ENCODE measurements at places on chromosomes 7 and 10.

- peak; percentile 8 for DNase-seq
These were observed 973.0 kb upstream of the GHITM start for GRCh38 chr10:83166344-83166743.

DNA sequence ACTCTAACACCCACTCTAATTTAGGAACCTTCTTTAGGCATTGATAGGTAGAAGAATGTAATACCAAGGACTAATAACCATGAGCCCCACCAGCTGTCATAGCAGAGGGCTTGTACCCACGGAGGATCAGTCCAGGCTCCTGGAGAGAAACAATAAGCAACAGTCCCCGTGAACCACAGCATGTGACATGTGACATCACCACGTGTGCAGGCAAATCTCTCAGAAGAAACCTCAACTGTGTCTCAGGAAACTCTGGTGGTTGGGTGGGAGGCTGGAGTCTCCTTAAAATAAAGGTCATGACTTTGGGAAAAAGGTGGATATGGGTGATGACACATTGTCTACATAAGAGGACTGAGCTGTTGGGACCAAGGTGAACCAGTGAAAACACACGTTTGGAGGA, 653.9 kb upstream of the FOXK1 start:
- DNase-seq = no peak

GRCh38 chr10:114682532-114682931, 24.5 kb upstream of the ABLIM1 start:
- DNase-seq = no peak

DNA sequence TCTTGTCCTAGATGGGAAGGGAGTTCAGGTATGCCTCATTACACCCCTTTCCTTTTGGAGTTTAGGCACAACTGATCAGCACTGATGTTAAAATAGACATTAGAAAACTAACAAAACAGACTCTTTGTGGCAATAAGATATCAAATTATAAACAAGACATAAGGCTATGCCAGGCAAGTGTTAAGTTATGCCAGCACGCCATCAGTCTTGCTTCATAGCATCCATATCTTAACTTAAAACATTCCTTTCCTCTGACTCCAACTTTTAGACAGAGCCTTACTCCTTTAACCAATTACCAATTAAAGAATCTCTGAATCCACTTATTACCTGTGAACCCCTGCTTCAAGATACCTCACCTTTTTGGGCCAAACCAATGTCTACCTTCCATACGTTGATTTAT, 126.2 kb upstream of the ETV1 start:
- DNase-seq = no peak

DNA sequence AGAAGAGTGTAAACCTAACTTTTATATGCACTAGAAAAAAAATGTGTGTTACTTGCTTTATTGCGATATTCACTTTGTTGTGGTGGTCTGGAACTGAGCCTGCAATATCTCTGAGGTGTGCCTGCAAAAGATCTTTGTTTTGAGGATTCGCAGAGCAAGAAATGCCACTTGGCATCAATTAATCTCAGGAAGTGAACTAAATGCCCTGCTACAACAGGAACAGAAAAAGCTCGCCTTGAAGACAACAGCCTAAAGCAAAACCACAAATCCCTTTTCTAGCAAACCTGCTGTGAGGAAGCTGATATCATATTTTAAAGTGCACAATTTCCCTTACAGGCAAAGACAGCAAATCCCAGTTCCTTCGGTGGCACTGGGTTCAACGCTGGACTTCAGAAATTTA, 675.8 kb downstream of the KCNMA1 start:
- no peak for DNase-seq

GRCh38 chr10:132836832-132837540, 51.0 kb upstream of the NKX6-2 start:
- peak; percentile 47 for DNase-seq

- DNase-seq = no peak
These were observed 484.7 kb upstream of the SORCS1 start for GRCh38 chr10:107649249-107649648.

DNA sequence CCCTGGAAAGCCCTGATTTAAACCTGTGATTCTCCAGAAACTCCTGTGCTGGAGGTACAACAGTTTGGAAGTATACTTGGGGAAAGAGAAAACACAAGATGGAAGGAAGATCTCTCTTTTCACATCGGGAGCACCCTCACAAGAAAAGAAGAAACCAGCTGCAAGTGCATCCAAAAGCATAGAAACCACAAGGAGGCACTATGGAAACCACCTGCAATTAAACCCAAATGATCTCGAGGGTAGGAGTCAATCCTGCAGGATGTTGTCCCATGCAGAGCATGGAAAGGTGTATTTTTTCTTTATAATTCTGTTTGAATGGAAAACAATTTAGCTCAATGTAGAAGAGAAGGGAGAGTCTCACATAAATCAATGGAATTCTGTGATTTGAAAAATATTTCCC, 210.5 kb downstream of the TWIST1 start:
- no peak for DNase-seq

GRCh38 chr7:15783987-15784693, 97.7 kb upstream of the MEOX2 start:
- peak; percentile 53 for DNase-seq

DNA sequence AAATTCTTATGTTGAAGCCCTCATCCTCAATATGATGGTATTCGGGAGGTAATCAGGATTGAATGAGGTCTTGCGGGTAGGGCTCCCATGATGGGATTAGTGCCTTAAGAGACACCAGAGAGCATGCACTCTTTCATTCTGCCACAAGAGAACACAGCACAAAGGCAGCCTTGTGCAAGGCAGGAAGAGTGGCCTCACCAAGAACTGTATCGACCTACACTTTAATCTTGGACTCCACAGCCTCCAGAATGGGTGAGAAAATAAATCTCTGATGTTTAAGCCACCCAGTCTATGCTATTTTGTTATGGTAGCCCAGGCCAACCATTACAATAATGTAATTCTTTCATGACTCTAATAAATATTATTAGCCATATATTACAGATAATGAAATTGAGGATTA, 8.4 kb downstream of the SEM1 start:
- DNase-seq = no peak

- no peak for DNase-seq
These were observed 14.5 kb upstream of the JMJD1C start for GRCh38 chr10:63480237-63480636.

GRCh38 chr7:87934699-87935383, 790 bp downstream of the ADAM22 start:
- DNase-seq = peak; percentile 55

DNA sequence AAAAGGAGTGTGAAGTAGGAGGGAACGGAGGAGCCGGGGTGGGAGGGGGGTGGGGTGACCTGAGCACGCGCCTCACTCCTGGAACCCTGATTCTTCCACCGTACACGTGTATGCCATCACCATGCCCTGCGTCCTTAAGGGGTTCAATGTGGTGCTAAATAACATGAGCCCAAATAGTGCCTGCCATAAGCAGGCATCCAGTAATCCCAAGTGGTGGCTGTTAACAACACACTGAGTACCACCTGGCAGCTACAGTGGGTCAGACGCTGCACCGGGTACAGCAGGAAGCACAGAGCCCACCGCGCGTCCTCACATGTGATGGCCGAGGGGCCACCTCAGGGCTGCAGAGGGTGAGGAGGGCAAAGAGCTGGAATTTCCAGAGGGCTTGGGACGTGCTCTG, 81.9 kb downstream of the PTPRN2 start:
- DNase-seq = no peak

GRCh38 chr7:121046893-121047468, 58.5 kb downstream of the CPED1 start:
- no peak for DNase-seq

GRCh38 chr10:50593523-50594376, 30.0 kb downstream of the SGMS1 start:
- DNase-seq = no peak

GRCh38 chr7:68133045-68133444, 1136.4 kb downstream of the TYW1 start:
- DNase-seq = no peak

GRCh38 chr7:139183878-139184338, 47.1 kb upstream of the UBN2 start:
- peak; percentile 73 for DNase-seq

DNA sequence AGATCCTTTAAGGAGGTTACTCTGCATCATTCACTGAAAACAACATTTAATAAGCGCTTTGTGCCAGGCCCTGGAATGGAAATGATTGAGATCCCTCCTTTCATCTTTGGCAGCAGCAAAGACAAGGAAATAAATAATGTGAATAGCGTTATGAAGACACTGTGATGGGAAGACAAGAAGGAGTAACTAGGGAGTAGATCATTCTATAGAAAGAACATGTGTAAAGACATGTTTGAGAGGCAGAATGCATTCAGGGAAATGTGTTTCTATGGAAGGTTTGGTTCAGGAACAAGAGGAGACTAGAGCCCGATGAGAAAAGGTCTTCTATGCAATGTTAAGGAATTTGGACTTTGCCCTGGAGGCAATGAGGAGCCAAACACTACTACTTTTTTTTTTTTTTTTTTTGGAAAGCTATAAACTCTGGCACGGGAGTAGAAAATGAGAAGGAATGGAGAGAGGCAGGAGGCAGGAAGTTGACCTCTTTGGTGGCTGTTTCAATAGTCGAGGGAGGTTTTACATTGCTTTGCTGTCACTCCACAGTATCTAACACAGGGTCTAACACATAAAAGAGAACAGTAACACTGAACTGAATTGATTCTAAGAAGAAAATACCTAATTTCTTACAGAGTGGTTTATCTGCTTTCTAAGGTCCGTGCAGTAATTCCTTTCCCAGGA, 44.9 kb downstream of the SMURF1 start:
- no peak for DNase-seq

GRCh38 chr10:15088428-15089261, at the start of gene ACBD7:
Gene ACBD7 (minus strand): TSS chr10:15088776. CDS start chr10:15088728, 48 bp downstream.
- peak; percentile 86 for DNase-seq

DNA sequence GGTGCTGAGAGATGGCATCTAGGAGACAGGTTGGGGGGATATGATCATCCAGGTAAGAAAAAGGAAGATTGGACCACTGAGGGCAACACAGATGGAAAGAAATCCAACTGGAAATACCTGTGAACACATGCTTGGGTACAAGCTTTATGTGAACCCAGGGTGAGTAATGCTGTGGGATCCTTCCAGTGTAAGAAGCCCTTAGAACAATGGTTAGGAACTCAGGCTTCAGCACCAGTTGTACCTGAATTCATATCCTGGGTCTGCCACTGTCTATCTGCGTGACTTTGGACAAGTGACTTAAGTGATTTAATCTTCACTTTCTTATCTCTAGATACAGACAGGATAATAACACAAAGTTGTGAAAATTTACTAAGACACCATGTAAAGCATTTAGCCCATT, 131.0 kb downstream of the ST7 start:
- no peak for DNase-seq

- DNase-seq = peak; percentile 43
These were observed 598.8 kb downstream of the SUGCT start for GRCh38 chr7:40733578-40733977.

DNA sequence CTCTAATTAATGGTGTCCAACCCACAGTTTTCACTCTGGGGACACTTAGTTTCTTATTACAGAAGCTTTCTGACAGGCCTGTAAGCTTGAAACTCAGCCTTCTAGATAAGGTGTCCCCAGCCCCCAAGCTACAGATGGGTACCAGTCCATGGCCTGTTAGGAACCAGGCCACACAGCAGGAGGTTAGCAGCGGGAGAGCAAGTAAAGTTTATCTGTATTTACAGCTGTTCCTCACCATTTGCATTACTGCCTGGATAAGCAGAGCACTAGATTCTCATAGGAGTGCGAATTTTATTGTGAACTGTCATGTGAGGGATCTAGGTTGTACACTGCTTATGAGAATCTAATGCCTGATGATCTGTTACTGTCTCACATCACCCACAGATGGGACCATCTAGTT, 93.7 kb downstream of the TMEM26 start:
- no peak for DNase-seq

- DNase-seq = peak; percentile 28
These were observed 309.7 kb downstream of the CSTF2T start for GRCh38 chr10:51389415-51390321.

- DNase-seq = no peak
These were observed 26.2 kb downstream of the VSTM4 start for GRCh38 chr10:49089152-49089551.

DNA sequence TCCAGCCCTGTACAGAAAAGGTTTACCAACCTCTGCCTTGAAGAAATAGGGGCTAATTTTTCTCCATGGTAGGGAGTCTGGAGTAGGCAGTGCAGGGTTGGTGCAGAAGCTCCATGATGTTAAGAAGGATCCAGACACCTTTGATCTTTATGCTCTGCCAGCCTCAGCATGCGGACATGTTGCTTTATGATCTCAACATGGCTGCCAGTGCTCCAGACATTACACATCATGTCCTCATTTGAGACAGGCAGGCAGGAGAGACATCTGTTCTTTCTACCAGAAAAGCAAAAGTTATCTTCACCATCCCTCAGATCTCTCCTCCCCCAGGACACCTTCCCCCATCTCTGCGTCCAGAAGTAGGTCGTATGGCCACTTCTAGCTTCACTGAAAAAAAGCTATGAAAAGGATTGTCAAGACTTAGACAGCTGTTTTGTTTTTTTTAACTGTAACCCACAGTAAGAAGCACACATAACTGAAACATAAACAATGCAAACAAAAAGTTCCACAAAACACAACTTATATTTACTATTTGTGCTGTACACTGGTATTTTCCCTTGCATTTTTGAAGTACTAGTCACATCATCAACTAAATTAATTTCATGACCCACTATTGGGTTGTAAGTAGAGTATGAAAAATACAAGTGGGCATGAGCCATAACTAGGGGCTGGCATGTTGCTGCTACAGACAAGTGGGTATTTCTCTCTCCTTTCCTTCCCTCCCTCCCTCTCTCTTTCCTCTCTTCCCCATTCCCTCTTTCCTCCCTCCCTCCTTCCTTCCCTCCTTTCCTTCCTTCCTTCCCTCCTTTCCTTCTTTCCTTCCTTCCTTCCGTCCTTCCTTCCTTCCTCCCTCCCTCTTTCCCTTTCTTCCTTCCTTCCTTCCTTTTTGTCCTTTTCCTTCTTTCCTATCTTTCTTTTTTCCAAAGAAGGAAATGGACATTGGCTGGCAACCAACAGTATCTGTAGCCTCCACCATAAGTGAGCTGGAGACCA, 2.6 kb upstream of the RASSF4 start:
- DNase-seq = no peak

DNA sequence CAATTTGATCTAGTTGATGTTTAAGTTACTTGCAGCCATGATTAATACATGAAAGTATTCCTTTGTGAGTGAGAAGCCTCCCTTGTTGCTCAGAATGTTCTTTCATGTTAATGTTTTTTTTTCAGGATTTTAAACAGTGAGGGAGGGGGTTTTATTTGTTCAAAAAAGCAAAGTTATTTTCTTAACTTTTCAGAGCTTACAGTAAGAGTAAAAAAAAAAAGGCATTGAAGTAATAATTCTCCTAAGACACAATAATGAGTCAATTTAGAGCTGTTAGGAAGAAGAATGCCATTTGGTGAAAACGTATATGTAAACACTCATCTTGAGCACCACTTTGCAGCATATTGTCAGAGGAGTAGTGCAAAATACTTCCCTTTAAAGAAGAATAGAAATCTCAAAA, 105.8 kb downstream of the SEMA3A start:
- no peak for DNase-seq

DNA sequence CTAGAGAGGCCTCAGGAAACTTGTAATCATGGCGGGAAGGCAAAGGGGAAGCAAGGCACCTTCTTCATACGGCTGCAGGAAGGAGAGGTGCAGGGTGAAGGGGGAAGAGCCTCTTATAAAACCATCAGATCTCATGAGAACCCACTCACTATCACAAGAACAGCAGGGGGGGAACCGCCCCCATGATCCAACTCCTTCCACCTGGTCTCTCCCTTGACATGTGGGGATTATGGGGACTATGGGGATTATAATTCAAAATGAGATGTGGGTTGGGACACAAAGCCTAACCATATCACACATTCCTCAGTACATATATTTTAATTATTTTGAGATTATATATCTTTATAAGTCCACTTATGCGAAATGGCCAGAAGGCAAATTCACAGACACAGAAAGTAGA, 8.9 kb downstream of the HK1 start:
- DNase-seq = peak; percentile 21

Measured in KBM-7 (cell line).